ENCODE measurements at places on chromosomes 16 and 17. TPM values are rescaled to one million over a fixed set of nuclear protein-coding genes. Genes with fewer than 3 reads are reported as not detected.

Gene PROCA1
- total RNA-seq = 5.7 TPM

Gene FAM117A
- 34.1 TPM for total RNA-seq

Gene RAMP2
- total RNA-seq = not detected

Gene GRIN2C
- total RNA-seq = 0.20 TPM

Gene NDRG4
- 0.97 TPM for total RNA-seq

Gene KRTAP4-4
- not detected for total RNA-seq

Gene PARN
- 51.8 TPM for total RNA-seq

Gene KCNJ16
- not detected for total RNA-seq

Gene CHST4
- total RNA-seq = not detected

DNA sequence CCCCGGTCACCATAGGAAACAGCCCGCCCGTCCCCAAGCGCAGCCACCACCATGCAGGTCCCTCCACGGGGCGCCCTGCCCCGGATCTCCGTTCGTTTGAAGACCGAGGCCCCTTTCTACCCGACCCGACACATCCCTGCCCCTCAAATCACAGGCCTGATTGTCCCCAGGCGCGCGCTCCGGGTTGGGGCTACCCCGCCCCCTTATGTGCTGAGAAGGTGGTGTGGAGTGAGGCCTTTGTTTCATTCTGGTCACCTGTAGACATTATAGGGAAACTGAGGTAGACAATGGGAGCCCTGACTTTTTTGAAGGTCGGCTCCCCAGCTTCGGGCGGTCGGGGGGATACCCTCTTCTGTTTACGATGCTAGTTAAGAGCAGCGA lies 763 bp upstream of the ACTG1 start:
- no peaks in the 10 kb centered on the region for H3K27me3 ChIP-seq
- H3K36me3 ChIP-seq = peaks cover 45% of the 10 kb centered on the region
- peak; percentile 69 for DNase-seq
- H3K4me1 ChIP-seq = peaks cover 37% of the 10 kb centered on the region
- H3K27ac ChIP-seq = peak overlapping the region; percentile 93

- H3K4me3 ChIP-seq = no peak overlapping the region
- DNase-seq = no peak
- no peak overlapping the region for H3K27ac ChIP-seq
- H3K4me1 ChIP-seq = no peaks in the 10 kb centered on the region
- H3K27me3 ChIP-seq = no peaks in the 10 kb centered on the region
- no peaks in the 10 kb centered on the region for H3K36me3 ChIP-seq
These were observed 48.3 kb downstream of the ARHGAP23 start for GRCh38 chr17:38476549-38476948.

DNA sequence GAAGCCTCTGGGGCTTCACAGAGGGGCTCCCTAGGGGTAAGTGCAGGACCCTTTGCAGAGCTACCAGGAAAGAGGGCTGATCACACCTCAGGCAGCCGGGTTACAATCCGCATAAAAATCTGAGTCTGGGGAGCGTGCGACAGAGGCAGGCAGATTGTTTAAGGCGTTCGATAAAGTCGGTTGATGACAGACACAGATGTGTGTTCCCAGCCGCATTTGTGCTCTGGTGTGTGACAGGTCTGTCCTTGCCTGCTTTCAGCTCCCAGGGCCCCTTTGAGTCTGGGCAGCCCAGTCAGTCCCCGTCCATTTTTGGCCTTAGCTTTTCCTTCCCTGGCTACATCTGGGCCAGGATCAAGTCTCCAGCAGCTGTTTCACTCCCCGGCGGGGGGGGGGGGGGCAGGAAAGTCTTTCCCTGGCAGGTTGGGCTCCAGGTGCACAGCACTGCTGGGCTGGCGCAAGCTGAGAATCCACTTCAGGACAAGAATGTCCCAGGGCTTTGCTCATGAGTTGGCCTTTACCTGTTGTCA lies 1.3 kb upstream of the ZACN start:
- H3K27me3 ChIP-seq = peaks cover 51% of the 10 kb centered on the region
- no peak for DNase-seq
- H3K36me3 ChIP-seq = peaks cover 7% of the 10 kb centered on the region
- peaks cover 30% of the 10 kb centered on the region for H3K4me1 ChIP-seq
- H3K27ac ChIP-seq = no peak overlapping the region

DNA sequence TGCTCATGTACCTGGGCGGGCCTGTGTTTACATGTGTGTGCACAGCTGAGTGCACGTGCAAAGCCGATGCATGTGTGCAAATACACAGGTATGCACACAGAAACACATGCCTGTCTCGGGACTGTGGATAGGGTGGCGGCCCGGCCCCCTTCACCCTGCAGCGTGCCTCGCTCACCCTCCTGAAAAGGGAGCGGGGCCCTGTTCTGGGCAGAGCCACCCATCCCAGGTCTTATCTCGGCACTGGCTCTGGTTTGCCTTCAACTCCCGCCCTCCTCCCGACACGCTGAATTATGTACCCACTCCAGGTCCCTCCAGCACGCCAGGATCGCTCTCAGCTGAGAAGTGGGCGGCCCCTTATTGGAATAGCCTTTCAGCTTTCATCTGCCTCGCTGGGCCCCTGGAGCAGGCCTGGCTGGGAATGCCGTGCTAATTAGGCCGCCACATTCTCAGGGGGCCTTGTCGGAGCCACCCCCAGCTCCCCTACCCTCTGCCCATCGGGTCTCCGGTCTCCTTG lies 77.8 kb downstream of the RTN4RL1 start:
- no peak overlapping the region for H3K27ac ChIP-seq
- H3K27me3 ChIP-seq = no peaks in the 10 kb centered on the region
- no peaks in the 10 kb centered on the region for H3K4me1 ChIP-seq
- H3K4me3 ChIP-seq = no peak overlapping the region
- no peaks in the 10 kb centered on the region for H3K36me3 ChIP-seq

- peak overlapping the region; percentile 89 for H3K27ac ChIP-seq
- peak overlapping the region; percentile 86 for H3K4me3 ChIP-seq
- peak; percentile 73 for DNase-seq
- peaks cover 47% of the 10 kb centered on the region for H3K4me1 ChIP-seq
These were observed 933 bp downstream of the CCR7 start for GRCh38 chr17:40564195-40564882.

- peak overlapping the region; percentile 99 for H3K27ac ChIP-seq
- no peaks in the 10 kb centered on the region for H3K27me3 ChIP-seq
- peaks cover 21% of the 10 kb centered on the region for H3K36me3 ChIP-seq
These were observed 994 bp downstream of the CLTC start for GRCh38 chr17:59620518-59621259.

DNA sequence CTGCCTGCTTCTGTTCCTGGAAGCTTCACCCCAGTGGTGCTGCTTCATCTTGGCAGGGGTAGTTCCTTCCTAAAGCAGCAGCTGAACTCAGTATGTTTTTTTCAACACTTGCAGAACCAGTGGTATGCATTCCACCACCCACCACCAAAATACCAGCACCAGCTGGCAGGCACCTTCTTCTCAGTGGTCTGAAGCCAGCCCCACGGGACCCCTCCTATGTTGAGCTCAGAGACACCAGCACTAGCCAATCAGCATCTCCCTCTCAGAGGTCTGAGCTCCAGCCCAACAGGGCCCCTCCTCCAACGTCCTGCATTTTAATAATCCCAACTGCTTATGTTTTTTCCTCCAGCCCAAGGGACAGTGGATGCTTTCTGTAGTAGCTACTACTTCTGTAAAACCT lies 299.6 kb upstream of the CCL2 start:
- H3K27me3 ChIP-seq = peaks cover 20% of the 10 kb centered on the region
- no peaks in the 10 kb centered on the region for H3K36me3 ChIP-seq
- no peak overlapping the region for H3K27ac ChIP-seq
- DNase-seq = no peak

- no peak overlapping the region for H3K4me3 ChIP-seq
- no peak overlapping the region for H3K27ac ChIP-seq
- peaks cover 10% of the 10 kb centered on the region for H3K36me3 ChIP-seq
- H3K4me1 ChIP-seq = peaks cover 36% of the 10 kb centered on the region
These were observed 240 bp downstream of the WBP2 start for GRCh38 chr17:75854881-75855309.

DNA sequence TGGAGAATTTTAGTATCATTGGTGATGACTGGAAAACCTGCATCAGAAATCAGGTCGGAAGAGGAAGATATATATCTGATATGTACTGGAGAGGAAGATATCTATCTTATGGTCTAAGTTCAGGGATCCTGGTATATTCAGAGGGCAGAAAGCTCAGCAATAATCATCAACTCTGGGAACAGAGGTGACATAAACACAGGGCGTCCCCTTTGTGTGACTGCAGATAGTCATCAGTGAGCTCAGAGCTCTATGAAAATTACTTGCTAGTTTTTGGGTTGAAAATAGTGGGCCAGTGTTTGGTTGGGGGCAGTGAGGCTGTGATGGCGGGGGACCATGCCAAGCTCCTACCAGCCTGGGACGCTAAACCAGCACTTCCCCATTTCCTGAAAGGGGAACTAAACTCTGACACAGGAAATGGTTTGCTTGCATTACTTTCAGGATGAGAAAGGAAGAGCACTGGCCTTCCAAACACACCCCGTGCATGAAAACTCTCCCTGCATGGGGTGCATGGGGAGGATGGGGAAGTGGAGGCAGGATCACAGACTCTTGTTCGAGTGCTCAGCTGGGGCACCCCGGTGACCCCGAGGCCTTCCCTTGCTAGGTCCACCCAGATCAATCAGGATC lies 15.8 kb downstream of the NOD2 start:
- H3K36me3 ChIP-seq = peaks cover 34% of the 10 kb centered on the region
- no peak for DNase-seq
- no peaks in the 10 kb centered on the region for H3K27me3 ChIP-seq
- H3K27ac ChIP-seq = peak overlapping the region; percentile 25
- no peak overlapping the region for H3K4me3 ChIP-seq

DNA sequence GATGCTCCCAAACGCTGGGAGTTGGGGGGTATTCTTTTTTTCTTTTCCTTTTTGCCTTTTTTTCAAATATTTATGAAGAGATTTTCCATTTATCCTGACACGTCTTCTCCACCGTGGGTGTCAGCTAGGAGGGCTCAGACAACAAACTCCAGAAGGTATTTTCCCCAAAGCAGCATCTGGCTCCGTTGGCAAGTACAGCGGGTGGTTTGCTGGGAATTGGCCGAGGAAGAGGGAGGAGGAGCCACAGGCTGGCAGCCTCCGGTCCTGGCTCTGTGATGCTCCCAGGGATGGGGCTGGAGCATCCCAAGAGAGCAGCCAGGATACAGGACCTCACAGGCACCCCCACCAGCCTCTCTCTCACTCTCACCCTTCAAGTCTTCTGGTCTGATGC lies 10.9 kb upstream of the CACNG4 start:
- peaks cover 10% of the 10 kb centered on the region for H3K27me3 ChIP-seq
- H3K4me1 ChIP-seq = no peaks in the 10 kb centered on the region
- no peak for DNase-seq
- H3K36me3 ChIP-seq = no peaks in the 10 kb centered on the region
- no peak overlapping the region for H3K4me3 ChIP-seq
- no peak overlapping the region for H3K27ac ChIP-seq

- H3K27me3 ChIP-seq = peaks cover 17% of the 10 kb centered on the region
- H3K4me1 ChIP-seq = peaks cover 3% of the 10 kb centered on the region
- H3K36me3 ChIP-seq = no peaks in the 10 kb centered on the region
- H3K4me3 ChIP-seq = no peak overlapping the region
These were observed 34.8 kb upstream of the XYLT2 start for GRCh38 chr17:50311112-50311460.

DNA sequence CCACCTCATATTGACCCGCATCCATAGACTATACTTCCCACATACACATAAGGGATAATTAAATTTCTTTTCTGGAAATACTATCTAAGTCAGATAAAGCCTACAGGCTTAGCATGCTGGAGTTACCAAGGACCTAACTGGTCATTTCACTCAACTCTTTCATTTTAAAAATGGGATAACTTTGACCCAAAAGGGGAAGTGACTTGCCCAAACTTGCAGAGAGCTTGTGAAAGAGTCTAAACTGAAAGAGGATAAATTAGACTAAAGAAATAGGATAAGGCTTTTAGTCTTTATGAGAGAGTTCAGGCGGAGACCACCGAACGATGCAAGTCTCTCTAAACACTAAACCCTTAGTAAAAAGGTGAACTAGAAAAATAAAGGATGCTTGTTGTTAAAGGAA lies 3.9 kb upstream of the KRT33A start:
- H3K27ac ChIP-seq = no peak overlapping the region
- peaks cover 9% of the 10 kb centered on the region for H3K27me3 ChIP-seq
- no peak for DNase-seq
- H3K36me3 ChIP-seq = no peaks in the 10 kb centered on the region
- no peak overlapping the region for H3K4me3 ChIP-seq
- peaks cover 7% of the 10 kb centered on the region for H3K4me1 ChIP-seq

DNA sequence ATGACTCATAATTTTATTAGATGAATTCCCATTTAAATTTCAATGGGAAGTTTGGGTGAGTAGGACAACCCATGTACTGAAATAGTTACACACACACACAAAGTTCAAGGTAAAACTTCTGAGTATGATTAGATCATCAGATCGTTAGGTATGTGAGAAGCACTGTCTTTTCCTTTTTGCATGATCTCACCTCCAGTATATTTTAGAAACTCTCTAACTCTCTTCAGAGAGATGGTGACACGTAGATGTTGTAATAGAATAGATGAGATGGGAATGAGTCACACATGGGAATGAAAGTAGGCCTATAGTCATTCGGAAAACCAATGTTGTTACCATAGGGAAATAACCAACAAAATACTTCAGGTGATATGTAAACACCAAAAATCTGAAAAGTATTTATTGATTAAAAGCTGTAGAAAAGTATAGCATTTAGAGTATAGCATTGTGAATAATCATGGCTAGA lies 22.2 kb downstream of the KRT23 start:
- no peak overlapping the region for H3K27ac ChIP-seq
- peaks cover 20% of the 10 kb centered on the region for H3K27me3 ChIP-seq
- H3K4me1 ChIP-seq = no peaks in the 10 kb centered on the region
- H3K36me3 ChIP-seq = no peaks in the 10 kb centered on the region
- no peak for DNase-seq
- no peak overlapping the region for H3K4me3 ChIP-seq

GRCh38 chr16:29151317-29151716 lies 166.5 kb downstream of the LAT start:
- peaks cover 82% of the 10 kb centered on the region for H3K4me1 ChIP-seq
- H3K4me3 ChIP-seq = no peak overlapping the region
- DNase-seq = no peak
- peak overlapping the region; percentile 96 for H3K27ac ChIP-seq
- no peaks in the 10 kb centered on the region for H3K27me3 ChIP-seq

DNA sequence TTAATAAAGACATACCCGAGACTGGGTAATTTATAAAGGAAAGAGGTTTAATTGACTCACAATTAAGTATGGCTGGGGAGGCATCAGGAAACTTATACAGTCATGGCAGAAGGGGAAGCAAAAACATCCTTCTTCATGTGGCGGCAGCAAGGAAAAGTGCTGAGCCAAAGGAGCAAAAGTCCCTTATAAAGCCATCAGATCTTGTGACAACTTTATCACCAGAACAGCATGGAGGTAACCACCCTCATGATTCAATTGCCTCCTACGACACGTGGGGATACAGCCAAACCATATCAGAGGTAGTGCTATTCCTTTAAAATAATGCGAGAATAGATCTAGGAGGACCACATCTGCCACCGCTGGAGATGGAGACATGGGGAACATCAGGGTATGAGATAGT lies 9.0 kb downstream of the C16orf54 start:
- H3K4me3 ChIP-seq = no peak overlapping the region
- peaks cover 70% of the 10 kb centered on the region for H3K4me1 ChIP-seq
- no peaks in the 10 kb centered on the region for H3K27me3 ChIP-seq
- peaks cover 59% of the 10 kb centered on the region for H3K36me3 ChIP-seq
- no peak for DNase-seq
- H3K27ac ChIP-seq = no peak overlapping the region

GRCh38 chr17:17590141-17590751 lies 1.3 kb downstream of the PEMT start:
- H3K36me3 ChIP-seq = no peaks in the 10 kb centered on the region
- H3K27ac ChIP-seq = peak overlapping the region; percentile 92
- DNase-seq = no peak
- no peaks in the 10 kb centered on the region for H3K27me3 ChIP-seq
